ENCODE measurements at places on chromosomes 12 and 14.

GRCh38 chr14:67396381-67396970, 15.5 kb downstream of the PLEK2 start:
- DNase-seq, result no peak

DNA sequence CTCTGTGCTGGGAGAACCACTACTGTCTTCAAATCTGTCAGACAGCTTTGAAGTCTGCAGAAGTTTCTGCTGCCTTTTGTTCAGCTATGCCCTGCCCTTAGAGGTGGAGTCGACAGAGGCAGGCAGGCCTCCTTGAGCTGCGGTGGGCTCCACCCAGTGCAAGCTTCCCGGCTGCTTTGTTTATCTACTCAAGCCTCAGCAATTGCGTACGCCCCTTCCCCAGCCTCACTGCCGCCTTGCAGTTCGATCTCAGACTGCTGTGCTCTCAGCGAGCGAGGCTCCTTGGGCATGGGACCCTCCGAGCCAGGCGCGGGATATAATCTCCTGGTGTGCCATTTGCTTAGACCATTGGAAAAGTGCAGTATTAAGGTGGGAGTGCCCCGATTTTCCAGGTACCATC, 25.1 kb upstream of the KLRB1 start:
- no peak for DNase-seq

DNA sequence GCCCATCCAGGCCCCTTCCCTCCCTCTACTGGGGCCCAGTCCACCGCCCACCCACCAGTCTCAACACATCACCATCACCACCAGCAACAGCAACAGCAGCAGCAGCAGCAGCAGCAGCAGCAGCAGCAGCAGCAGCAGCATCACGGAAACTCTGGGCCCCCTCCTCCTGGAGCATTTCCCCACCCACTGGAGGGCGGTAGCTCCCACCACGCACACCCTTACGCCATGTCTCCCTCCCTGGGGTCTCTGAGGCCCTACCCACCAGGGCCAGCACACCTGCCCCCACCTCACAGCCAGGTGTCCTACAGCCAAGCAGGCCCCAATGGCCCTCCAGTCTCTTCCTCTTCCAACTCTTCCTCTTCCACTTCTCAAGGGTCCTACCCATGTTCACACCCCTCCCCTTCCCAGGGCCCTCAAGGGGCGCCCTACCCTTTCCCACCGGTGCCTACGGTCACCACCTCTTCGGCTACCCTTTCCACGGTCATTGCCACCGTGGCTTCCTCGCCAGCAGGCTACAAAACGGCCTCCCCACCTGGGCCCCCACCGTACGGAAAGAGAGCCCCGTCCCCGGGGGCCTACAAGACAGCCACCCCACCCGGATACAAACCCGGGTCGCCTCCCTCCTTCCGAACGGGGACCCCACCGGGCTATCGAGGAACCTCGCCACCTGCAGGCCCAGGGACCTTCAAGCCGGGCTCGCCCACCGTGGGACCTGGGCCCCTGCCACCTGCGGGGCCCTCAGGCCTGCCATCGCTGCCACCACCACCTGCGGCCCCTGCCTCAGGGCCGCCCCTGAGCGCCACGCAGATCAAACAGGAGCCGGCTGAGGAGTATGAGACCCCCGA, 6.8 kb upstream of the RNU7-1 start:
- no peak for DNase-seq

DNA sequence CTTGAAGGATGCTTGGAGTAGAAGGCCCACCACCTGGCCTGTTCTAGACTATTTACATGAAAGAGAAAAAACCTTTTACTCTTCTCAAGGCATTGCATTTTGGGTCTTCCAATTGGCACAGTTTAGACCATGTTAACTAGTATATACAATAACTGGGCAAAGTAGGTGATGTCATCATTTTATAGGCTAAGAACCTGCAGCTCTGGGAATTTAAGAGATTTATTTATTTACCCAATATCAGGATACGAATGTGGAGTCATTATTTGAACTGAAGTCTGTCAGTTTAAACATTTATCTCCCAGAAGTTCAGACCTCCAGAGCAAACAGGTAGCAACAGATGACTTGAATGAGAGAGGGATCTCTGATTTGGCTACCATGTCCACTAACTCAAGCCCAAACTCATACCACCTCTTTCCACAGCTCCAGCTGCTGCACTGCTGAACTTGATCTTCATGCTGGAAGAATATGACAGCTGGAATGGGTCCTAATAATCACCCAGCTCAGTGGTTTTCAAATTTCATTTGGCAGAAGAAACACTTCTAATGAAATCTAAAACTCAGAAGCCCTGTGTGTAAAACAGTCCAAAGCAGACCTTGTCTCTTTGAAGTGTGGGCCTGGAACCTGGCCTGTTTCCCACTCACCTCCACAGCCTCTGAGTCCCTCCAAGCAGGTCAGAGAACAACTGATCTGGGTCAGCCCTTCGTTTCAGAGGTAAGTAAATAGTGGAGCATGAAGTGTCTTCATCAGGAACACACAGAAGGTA, 179.2 kb downstream of the EMP1 start:
- DNase-seq, result no peak

DNA sequence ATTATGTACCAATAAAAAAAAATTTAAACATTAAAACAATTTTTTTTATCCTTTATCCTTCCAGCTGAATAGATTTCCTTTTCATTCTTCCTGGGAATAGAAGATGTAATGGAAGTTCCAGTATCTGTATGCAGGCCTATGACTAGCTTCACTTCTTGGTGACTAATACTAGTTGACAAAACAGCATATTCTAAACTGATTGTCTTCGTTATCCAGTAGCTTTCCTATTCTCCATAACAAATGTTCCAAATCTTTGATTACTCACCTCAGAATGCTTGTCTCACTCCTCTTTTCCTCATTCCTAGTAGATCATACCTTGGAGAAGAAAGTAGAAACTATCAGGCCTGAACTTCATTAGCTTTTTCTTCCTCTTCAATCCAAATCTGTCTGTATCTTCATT, 70.7 kb downstream of the PLEKHA5 start:
- DNase-seq, result no peak

DNA sequence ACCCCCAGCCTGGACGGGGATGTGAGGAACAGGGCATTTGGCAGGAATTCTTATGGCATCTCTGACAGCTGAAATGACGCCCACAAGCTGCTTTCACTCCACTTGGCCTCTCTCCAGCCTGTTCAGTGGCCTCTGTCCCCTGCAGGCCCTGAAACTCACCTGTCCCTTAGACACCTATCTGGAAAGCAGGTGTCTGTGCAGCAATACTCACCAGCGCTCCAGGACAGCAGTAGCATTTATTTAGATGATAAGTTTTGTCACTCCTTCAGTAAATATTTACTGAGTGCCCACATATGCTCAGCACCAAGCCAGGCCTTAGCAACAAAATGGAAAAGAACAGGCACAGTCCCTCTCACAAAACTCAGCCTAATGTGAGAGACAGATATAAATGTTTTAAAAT, 311.1 kb upstream of the FKBP4 start:
- DNase-seq, result no peak

DNA sequence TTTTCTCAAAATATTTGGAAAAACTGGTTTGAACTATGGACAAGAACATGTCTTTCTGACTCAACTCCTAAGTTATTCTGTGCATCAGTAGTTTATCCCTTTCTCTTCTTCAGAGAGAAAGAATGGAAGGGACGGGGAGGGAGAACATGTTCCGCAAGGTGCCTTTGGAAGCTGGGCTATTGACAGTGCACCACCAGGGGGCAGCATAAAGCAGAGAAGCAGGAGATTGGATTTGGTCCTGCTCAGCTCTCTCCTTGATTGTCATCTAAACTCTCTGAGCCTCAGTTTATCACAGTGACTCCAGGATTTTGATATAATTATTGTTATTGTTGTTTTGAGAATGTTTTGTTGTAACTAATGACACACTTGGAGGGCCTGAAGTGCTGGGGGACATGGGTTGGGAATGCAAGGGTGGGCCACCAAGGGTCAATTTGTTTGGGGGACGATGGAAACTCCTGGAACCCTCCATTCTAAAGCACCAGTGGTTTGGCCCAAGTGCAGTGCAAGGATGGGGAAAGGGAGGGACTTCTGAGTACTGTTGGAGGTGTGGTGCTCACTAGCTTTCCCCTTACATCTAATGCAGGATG, 45.3 kb upstream of the ANO6 start:
- no peak for DNase-seq

- DNase-seq, result no peak
These were observed 24.5 kb upstream of the OVCH1 start for GRCh38 chr12:29521951-29522350.

DNA sequence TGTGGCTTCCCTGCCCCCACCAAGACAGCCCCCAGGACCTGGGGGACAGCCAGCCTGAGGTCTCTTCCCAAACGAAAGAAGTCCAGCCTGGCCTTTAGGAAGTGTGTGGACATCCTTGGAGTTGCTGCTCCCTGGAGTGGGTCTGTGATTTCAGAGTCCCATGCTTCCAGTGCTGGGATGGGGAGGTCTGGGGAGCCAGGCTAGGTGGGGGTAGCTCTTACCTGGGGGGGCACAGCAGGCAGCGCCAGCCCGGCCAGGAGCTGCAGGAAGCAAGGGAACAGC, 509 bp downstream of the PGF start:
- DNase-seq, result no peak

DNA sequence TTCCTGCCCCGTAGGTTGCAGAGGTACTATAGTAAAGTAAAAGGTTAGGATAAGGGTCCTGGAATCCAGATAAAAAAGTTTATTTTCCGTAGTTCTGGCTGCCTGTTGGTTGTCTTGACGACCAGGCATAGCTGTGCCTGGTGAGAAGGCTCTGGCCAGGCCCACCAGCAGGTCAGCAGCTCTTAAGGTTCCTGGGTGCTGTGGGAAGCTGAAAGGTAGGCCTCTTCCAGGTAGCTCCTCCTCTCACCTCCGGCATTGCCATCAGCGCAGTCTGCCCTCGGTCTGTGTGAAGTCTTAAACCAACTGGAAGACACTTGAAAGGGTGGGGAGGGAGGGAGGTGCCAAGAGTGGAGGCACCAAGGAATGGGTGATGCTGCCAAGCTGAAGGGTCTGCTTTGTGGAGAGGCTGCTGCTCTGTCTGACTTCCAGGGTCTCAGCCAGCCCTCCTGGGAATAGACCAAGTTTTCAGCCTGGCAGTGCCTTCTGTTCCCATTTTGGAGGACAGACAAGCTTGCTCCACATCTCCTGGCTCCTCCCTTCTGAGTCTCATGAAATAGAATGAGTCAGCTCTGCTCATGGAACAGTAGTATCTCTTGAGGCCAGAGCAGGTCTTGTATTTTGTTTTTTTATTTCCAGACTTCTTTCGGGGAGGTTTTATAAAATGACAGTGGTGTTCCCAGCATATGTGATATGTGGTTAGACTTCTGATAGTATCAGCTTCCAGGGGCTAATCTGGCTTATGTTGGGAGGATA, 5.2 kb upstream of the ACADS start:
- DNase-seq, result no peak

DNA sequence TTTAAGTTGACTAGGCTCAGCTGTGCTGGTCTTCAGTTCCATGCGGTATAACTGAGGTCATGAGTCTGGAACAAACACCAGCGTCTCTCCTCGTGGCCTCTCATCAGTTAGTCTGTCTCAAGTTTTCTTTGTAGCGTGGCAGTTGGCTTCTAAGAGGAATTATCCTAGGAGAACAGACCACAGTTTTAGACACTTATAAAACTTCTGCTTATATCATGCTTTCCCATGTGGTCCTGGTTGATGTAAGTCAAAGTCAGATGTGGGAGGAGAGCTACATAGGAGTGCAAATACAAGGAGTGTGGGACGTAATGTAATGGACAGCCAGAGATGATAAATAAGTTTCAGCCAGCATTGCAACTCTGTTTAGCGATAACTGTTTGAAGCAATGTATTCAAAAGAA, 14.8 kb downstream of the PLEKHA5 start:
- DNase-seq, result no peak

DNA sequence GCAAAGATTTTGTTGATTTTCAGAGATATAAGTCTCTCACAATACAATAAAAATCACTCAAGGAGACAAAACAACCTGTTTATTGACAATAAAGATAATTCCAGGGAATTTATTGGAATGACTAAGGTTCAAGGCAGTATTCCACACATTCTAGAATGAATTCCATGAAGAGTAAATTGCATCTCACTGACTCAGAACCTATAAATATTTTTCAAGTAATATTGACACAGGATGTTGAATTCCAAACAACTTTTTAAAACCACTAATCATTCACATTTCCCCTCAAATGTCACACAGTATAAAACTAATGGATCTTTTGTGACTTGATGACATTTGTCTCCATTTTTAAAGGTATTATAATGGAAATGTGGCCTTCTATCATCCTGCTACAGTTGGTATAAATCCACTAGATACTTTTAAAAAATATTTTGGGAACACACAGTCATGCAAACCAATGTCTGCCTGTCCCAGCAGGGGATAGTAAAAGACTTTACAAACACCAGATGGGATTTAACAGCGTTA, 42.1 kb upstream of the LGR5 start:
- no peak for DNase-seq

DNA sequence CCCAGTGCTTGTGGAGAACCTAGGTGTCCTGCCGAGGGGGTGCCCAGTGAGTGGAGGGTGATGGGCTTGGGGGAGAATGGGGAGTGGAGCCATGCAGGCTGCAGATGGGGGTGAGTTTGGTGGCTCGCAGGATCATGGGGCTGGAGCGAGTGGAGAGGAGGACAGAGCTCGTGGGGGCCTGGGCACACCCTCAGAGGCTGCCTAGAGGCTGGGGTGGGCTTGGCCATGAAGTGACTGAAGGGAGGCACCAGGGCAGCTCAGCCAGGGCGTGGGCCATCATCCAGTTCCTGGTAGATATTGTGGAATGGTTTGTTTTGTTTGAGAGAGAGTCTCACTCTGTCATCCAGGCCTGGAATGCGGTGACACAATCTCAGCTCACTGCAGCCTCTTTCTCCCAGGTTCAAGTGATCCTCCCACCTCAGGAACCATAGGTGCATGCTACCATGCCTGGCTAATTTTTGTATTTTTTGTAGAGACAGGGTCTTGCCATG, 43.4 kb upstream of the AMN start:
- no peak for DNase-seq

DNA sequence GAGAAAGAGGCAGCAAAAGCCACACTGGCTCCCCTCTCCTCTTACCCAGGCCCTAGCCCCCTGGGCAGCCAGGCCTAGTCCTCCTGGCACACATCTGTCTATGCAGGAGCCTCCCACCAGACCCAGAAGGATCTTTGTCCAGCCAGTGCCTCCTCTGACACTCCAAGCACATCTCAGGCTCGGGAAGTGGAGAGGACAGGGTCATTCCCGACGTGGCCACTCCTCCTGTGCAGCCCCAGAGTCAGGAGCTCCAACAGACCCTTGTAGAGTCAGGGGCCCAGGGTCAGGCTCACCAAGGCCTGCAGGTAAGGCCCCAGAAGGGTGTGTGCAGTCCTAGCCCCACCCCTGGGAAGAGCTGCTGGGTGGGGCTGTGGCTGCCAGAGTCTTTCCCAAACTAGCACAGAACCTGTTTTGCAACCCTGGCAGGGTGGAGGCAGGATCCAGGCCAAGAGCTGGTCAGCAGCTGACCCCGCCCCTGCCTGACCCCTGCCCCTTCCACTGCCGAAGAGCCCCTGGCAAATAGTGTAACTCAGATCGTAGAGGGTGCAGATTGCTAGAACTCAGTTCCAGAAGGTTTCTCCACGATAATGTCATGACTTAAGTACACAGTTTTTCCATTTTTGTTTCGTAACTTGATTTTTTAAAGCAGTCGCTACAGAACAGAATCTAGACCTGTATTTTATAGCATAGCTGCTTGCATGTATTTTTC, 26.6 kb upstream of the PNMA1 start:
- DNase-seq, result no peak
